ENCODE measurements at places on chromosomes 6 and 20.

DNA sequence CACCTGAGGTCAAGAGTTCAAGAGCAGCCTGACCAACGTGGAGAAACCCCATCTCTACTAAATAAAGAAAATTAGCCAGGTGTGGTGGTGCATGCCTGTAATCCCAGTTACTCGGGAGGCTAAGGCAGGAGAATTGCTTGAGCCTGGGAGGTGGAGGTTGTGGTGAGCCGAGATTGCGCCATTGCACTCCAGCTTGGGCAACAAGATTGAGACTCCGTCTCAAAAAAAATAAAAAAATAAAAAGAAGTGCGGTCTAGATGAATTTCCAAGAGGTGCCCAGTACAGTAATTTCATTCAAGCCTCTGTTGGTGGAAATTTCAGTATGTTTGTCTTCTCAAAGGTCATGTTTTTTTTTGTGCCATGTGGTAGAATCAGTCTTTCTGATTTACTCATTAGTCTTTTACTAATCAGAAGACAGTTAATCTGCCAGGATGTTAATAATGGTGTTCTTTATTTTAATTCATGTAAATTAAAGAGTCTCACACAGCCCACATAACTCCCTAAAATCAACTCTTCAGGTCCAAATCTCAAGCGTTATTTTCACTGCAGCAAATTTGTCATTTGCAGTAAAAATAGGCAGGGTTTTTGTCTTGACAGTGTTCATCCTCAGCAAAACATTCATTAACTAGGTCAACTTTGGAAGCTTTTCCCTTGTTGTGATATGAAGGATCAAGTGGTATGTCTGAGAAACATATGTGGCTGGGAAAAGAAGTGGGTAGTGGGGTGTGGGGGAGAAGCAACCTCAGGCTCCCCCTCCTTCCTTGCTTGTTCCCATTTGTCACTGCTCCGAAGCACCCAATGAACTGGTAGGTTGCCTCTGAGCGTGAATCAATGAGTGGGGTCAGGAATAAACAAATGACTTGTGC, 13.3 kb downstream of the TP53INP2 start:
- DNase-seq = no peak

GRCh38 chr6:36533321-36533720, 14.0 kb downstream of the STK38 start:
- no peak for DNase-seq

- no peak for DNase-seq
Measured at GRCh38 chr6:56727097-56727850, 84.6 kb upstream of the DST start.

DNA sequence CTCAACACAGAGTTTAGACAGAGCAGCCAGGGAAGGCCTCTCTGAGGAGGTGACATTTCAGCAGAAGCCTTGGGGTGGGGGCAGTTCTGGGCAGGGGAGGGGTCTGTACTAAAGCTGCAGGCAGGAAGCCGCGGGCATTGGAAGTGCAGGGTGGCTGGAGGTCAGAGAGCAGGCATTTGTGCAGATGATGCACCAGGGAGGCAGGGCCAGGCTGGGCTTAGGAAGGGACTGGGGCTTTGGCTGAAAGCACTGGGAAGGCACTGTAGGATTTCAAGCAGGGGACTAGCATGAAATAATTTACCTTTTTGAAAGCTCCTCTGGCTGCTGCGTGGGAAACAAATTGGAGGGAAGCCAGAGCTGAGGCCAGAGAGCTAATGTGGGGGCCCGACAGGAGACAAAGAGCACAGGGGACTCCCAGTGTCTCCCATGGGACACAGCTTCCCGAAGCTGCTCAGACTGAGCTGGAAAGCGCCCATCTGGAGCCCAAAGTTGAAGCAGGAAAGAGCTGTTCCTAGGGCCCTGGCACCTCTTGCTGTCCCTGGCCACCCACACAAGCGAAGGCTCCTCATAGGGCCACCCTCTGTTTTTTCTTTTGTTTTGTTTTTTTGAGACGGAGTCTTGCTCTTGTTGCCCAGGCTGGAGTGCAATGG, 19.3 kb downstream of the ADA start:
- DNase-seq = no peak

- DNase-seq = no peak
Measured at GRCh38 chr6:159083146-159083545, 38.4 kb upstream of the TAGAP start.

DNA sequence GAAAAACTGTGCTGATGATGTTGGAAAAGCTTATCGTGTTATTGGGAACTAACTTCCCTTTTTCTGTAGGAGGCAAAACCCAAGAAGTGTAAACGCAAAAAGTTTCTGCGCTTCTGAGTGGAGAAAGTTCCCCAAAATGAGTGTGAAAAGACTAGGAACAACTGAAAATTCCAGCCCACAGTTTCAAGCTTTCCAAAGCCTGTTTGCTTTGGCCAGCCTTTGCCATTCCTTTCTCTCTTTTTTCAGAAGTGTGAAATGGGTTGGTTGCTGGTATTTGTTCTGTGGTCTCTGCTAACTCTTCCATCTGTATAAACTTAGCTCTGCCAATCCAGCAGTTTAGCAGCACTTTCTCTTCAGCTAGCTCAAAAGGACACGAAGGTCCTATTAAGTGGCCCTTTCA, 491.3 kb downstream of the MAFB start:
- DNase-seq = no peak

DNA sequence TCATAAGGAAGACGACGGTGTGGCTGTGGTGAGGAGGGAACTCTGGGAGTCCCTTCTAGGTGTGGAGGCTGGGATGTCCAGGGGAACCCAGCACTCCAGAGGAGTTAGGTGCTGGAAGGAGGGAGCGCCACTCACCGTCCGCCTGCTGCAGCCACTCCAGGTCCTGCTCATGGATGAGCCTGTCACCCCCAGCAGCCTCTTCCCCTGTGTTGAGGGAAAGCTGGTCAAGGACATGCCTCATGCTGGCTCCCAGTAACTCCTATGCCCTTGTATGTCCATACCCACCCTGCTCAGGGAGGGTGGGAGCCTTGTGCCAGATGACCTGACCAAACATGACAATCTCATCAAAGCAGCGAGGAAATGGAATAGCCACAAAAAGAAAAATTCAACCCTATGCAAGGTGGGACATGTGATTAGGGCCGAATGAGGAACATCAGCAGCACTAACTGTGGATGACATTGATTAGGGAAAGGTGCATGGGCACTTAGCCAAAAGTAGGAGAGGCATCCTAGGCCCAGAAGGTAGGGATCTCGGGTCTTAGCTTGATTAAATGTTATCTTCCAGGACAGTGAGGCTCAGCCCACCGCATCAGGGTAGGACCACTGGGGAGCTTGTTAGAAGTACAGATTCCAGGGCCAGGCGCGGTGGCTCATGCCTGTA, 3.0 kb downstream of the DNPH1 start:
- no peak for DNase-seq

DNA sequence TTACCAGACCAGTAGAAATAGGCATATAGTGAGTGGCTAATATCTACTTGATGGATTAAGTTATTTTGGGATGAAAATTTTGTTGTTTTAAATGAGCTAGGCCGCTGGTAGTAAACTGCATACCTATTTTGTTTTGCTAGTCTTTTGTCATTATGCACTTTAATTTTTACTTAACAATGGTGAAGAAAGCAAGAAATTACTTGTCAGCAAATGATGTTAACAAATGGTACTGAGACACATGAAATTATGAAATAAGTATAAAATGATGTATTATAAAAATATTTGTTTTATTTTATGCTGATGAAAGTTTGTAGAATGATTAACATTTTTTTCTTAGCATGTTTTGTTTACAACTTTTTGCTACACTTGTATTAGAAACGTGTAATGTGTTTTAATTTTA, 807.7 kb downstream of the TBC1D32 start:
- no peak for DNase-seq

DNA sequence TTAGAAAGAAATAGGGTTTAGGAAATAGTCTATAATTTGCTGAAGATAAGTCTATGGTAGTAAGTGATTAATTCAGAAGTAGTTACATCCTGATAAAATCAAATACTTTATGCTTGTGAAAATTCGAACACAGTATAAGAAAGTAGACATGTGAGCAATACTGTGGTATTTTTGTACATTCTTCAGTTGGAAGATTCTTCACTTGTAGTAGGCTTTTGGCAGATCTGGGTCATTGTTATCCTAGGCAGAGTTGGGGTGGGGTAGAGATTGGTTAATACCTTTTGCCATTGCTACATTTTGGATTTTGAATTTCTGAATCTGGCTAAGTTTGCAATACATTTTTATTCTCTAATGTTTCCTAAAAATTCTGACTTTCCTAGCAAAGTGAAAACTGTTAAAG, 197.5 kb downstream of the BCKDHB start:
- DNase-seq = no peak

GRCh38 chr6:77231438-77232305, 231.6 kb downstream of the HTR1B start:
- DNase-seq = no peak

GRCh38 chr6:40722553-40723258, 135.5 kb upstream of the LRFN2 start:
- DNase-seq = no peak

- DNase-seq = no peak
Measured at GRCh38 chr20:16662467-16662866, 67.4 kb upstream of the SNRPB2 start.

DNA sequence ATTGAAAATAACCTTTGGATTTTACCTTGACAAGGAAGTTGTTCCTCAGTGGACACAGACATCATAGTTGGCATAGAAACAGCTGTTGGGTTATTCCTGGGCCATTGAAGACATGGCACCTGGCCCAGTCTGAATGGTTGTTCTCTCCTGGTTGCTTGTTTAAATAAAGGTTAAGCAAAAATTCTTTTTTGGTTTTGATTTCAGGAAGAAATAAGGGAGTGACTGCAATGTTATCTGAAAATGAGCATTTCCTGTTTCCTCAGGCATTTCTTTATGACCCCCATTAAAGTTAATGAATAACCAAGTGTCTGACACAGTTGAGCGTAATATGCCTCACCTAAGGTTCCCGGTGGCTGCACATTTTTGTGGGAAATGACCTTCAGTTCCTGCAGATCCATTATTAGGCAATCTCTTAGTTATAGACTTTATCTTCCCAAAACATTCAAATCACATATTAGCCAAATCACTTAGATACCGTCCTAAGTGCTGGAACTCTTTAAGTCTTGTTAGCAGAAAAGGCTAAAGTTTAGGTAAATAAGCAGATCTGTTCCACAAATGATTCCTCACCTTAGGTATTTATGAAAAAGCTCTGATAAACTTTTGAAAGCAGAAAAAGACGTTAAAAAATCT, 648.7 kb upstream of the FLRT3 start:
- DNase-seq = no peak

DNA sequence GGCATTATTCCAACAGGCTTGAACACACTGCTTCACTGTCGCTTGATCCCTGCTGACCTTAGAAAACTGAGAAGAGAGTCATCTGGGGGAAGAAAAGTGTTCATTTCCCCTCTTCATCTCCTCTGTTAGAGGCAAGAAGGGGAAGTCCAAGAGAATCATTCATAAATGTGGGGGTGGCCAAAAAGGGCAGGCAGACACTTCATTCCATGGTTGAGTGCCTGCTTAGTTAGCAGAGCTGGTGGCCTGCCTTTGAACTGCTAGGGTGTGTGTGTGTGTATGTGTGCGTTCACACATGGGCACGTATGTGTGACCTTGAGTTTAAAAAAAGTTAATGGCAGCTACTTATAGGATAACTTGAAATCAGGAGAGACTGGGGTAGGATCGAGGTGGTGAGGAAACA, 39.4 kb upstream of the RFPL4B start:
- DNase-seq = no peak

DNA sequence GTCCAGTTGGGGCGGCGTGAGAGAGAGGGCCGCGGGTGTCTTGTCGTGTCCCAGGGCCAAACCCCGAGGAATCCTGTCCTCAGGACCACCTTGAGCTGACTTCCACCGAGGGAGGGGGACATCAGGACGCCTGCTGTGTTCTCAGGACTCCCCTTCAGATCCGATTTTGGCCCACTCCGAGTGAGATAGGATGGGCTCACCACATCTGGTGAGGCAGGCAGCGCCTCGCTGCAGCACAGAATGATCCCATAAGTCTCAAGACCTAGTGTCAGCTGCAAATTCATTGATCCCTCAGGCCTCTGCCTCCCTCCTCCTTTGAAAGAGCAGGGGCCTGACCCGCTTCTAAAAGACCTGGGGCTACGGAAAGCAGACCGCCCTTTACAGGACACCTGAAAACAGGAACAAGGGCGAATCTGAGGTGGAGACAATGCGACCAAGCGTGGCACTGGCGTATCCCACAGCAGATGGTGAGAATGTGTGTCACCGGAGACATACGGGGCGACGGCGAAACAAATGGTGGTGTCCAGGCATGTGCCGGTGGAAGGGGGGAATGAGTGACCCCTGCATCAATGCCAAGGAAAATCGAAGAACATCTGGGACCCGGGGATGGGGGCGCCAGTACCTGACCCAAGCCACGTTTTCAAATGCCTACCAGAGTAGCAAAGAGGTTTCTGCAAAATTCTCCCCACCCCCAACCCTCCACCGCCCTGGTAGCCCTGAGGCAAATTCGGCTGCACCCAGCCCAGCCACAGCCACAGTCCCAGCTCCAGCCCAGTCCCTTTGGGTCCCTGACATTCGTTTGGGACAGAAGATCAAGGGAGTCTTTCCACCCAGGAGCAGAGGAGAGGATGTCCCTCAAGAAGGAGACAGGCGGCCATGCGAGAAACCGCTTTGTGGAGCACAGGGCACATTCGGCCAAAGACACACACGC, 162.1 kb upstream of the ZNF337 start:
- DNase-seq = peak; percentile 41

Data from NCI-H748 treated with DMSO at 0.1 percent for 48 hours (cell line).